CD14-positive monocyte (primary cell): ENCODE measurements at places on chromosomes 13 and 19. TPM values are rescaled to one million over a fixed set of nuclear protein-coding genes. Genes with fewer than 3 reads are reported as not detected.
A peak's percentile ranks its signal among the peaks of the same experiment; 100 is the strongest.

The LRG1 gene
- polyA plus RNA-seq, result 14.4 and 50.1 TPM in 2 replicates

The KIR3DL2 gene
- polyA plus RNA-seq, result 0.15 TPM

The FGF22 gene
- not detected for polyA plus RNA-seq

The AMH gene
- polyA plus RNA-seq, result 0.12 and 0.15 TPM in 2 replicates

The ZNF471 gene
- 0.14 TPM for polyA plus RNA-seq

The SH2D3A gene
- not detected for polyA plus RNA-seq

The FUT6 gene
- not detected in 2 replicates for polyA plus RNA-seq

DNA sequence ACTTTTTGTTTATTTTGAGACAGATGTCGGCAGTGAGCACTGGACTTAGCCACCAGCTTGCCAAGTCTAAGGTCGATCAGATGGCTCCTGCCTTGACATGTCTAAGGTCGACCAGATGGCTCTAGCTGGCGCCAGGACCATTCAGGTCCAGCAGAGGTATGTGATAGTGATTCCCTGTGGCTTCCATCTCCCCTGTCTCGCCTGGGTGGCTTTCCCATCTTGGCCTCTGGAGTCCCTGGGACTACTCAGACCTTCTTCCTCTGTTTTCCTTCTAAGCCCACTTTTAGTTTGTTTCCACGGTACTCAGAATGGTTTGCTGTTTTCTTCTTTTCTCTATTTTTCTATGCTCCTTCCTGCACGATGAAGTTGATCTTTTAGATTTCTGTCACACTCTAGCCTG lies 1435.7 kb downstream of the UQCRFS1 start:
- H3K36me3 ChIP-seq, result no peaks in the 10 kb centered on the region
- no peak overlapping the region for H3K4me3 ChIP-seq
- no peaks in the 10 kb centered on the region for H3K27me3 ChIP-seq
- H3K4me1 ChIP-seq, result peaks cover 27% of the 10 kb centered on the region
- H3K27ac ChIP-seq, result no peak overlapping the region

DNA sequence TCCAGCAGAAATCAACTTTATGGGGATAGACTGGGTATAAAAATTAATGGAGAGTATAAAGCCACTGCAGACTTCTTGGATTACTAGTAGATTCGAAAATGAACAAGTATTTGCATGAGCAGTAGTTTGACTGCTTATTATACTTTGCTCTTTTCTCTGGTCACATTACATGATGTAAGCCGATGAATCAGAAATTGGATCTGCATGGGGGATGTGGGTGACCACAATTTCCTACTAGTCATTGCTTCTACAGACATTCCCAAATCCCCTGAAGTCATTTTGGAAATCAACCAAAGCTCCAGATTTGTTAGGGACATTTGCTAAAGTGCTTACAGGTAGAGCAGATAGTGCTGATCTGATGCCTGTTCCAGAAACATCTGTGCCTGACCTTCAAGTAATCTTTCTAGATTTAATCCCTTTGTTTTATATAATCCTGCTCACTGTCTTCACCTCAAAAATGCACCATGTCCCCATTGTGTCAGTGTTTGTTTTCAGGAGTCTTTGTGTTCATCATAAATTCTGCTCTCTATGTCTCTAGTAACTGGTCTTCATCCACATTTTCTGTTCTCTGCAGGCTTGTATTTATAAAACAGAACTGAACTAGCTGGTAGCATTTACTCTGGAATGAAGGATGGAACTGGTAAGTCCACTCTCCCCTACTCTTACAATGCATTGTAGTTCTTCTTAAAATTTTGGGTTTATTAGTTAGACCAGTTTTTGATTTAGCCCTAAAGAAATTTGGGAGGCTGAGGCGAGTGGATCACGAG lies 201.5 kb upstream of the CSNK1A1L start:
- H3K27ac ChIP-seq, result no peak overlapping the region
- no peak overlapping the region for H3K4me3 ChIP-seq
- no peaks in the 10 kb centered on the region for H3K36me3 ChIP-seq
- no peak for DNase-seq
- no peaks in the 10 kb centered on the region for H3K4me1 ChIP-seq

DNA sequence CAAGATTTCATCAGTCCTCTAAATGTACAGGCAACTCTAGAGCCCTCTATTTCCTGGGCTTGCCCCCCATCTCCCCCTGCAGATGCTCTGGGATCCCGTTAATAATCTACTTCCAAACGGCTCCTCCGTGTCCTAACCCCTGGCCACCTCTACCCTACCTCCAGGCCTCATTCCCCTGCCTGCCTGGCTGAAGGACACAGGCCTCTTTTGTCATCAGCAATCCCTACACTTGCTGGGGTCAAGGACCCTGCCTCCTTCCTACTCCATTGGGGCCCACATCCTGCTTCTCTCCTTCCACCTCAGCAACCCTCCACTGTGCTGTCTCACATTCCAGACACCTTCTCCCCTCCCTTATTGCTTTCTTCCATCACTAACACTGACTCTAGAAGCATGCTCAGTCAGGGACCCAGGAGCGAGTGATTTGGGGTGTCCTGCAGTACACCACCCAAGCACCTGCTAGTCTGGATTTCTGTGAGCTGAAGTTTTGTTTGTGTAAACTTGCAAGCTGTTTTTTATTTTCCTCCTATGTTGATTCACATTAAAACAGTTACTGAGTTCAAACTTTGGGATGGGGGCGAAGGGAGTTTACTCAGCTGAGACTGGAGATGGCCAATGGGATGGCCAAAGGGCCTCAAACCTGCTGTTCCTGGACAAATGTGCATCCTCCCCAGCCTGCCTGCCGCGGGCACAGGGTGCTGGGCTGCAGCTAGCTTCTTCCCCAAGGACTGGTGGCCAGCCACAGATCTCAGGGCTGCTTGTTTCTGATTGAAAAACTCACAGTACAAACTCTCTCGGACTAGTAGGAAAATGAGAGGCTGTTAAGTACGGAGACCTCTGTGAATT lies 314.7 kb downstream of the FOXO1 start:
- H3K4me3 ChIP-seq, result no peak overlapping the region
- no peaks in the 10 kb centered on the region for H3K27me3 ChIP-seq
- DNase-seq, result no peak
- no peak overlapping the region for H3K27ac ChIP-seq
- no peaks in the 10 kb centered on the region for H3K4me1 ChIP-seq

DNA sequence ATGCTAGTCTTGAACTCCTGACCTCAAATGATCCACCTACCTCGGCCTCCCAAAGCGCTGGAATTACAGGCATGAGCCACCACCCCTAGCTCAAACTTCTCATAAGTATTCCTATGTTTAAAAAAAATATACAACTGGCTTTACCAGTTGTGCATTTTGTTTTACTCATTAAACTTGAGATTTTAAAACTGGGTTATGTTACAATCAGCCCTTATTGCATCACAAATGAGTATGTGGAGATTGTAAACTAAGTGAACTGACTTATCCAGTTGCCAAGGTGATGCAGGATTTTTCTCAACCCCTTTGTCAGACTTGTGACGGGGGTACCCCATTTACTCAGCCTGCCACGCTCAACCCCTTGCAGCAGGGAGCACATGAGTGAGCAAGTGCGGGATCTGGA lies 14.4 kb upstream of the GTF2F2 start:
- H3K27me3 ChIP-seq, result no peaks in the 10 kb centered on the region
- no peak overlapping the region for H3K27ac ChIP-seq
- DNase-seq, result no peak

DNA sequence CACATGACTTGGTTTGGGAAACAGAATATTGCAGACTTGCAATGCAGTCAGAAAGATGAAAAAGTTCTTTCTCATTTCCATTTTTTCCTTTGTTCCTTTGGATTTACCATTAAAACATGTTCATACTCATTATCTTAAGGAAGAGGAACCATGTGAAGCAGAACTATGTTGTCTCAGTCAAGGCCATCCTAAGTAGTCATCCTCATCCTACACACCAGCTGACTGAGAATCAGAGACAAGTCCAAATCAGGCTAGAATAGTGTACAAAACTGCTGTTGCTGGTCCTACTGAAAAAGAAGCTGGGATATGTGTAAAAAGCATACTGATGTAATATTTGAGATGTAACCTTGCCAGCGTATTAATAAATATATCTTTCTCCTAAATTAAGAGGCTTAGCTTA lies 433.4 kb downstream of the SLITRK5 start:
- H3K4me1 ChIP-seq, result no peaks in the 10 kb centered on the region
- DNase-seq, result no peak
- no peaks in the 10 kb centered on the region for H3K36me3 ChIP-seq
- H3K27me3 ChIP-seq, result no peaks in the 10 kb centered on the region
- no peak overlapping the region for H3K27ac ChIP-seq

GRCh38 chr19:46142294-46142693 lies 5.7 kb upstream of the IGFL2 start:
- no peak overlapping the region for H3K4me3 ChIP-seq
- no peaks in the 10 kb centered on the region for H3K4me1 ChIP-seq
- peaks cover 2% of the 10 kb centered on the region for H3K27me3 ChIP-seq
- no peak overlapping the region for H3K27ac ChIP-seq

DNA sequence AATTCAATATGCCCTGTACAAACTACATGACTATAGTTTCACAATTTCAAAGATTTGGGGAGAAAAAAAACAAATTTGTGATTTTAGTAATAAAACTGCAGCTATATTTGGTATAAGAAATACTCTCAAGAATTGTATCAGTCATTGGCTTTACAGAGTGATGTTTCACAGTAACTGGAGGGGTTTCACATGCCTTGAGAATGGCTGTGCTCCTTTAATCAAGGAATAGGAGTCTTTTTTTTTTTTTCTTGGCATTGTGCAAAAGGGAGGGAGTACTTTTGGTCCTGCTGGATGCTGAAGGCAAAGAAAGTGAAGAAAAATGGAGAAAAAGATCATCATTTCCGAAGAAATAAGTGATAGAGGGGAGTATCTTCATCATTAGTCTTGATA lies 6.8 kb downstream of the ZNF507 start:
- no peak overlapping the region for H3K4me3 ChIP-seq
- H3K4me1 ChIP-seq, result peaks cover 19% of the 10 kb centered on the region
- no peak for DNase-seq
- H3K27ac ChIP-seq, result no peak overlapping the region
- no peaks in the 10 kb centered on the region for H3K36me3 ChIP-seq

DNA sequence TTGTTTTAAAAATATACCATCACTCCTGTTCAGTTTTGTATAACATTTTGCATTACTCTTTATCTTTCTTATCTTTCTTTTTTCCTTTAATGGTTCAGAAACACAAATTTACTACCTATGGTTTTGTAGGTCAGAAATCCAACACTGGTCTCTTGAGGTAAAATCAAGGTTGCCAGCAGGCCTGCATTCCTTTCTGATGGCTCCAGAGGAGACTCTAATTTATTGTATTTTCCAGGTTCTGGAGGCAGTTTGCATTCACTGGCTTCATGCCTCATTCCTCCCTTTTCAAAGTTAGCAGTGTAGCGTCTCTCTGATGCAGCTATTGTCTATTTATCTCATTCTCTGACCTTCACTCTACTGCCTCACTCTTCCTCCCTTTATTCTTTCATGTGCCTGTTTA lies 767.4 kb downstream of the SLITRK6 start:
- no peaks in the 10 kb centered on the region for H3K27me3 ChIP-seq
- no peaks in the 10 kb centered on the region for H3K4me1 ChIP-seq
- H3K36me3 ChIP-seq, result no peaks in the 10 kb centered on the region
- no peak overlapping the region for H3K4me3 ChIP-seq
- no peak for DNase-seq

GRCh38 chr13:23074075-23074828 lies 106.5 kb upstream of the SGCG start:
- H3K4me1 ChIP-seq, result no peaks in the 10 kb centered on the region
- no peak overlapping the region for H3K4me3 ChIP-seq
- H3K27me3 ChIP-seq, result no peaks in the 10 kb centered on the region
- H3K27ac ChIP-seq, result no peak overlapping the region

DNA sequence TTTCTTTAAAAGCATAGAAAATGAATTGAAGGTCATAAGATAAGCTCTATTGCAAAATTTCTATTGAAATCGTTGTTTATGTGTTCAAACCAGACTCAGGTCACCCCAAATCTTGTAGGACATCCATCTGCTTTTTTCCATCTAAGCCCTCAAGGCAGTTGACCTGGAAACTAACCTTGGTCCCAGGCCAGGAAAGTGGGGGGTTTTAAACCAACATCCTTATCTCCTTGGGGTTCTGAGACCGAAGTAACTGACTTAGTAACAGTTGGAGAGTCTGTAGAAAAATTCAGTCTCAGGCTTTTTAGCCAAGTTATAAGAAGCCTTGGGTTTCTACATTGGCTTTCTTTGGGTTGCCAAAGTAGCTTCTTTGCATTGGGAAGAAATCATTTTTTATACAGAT lies 23.4 kb downstream of the ZNF507 start:
- DNase-seq, result no peak
- H3K27ac ChIP-seq, result no peak overlapping the region
- no peak overlapping the region for H3K4me3 ChIP-seq
- no peaks in the 10 kb centered on the region for H3K4me1 ChIP-seq

- peak; percentile 52 for DNase-seq
- no peaks in the 10 kb centered on the region for H3K36me3 ChIP-seq
- no peaks in the 10 kb centered on the region for H3K27me3 ChIP-seq
- H3K4me1 ChIP-seq, result peaks cover 40% of the 10 kb centered on the region
- H3K27ac ChIP-seq, result no peak overlapping the region
- no peak overlapping the region for H3K4me3 ChIP-seq
Observed at GRCh38 chr19:38547421-38547820, 70.3 kb downstream of the MAP4K1 start.

DNA sequence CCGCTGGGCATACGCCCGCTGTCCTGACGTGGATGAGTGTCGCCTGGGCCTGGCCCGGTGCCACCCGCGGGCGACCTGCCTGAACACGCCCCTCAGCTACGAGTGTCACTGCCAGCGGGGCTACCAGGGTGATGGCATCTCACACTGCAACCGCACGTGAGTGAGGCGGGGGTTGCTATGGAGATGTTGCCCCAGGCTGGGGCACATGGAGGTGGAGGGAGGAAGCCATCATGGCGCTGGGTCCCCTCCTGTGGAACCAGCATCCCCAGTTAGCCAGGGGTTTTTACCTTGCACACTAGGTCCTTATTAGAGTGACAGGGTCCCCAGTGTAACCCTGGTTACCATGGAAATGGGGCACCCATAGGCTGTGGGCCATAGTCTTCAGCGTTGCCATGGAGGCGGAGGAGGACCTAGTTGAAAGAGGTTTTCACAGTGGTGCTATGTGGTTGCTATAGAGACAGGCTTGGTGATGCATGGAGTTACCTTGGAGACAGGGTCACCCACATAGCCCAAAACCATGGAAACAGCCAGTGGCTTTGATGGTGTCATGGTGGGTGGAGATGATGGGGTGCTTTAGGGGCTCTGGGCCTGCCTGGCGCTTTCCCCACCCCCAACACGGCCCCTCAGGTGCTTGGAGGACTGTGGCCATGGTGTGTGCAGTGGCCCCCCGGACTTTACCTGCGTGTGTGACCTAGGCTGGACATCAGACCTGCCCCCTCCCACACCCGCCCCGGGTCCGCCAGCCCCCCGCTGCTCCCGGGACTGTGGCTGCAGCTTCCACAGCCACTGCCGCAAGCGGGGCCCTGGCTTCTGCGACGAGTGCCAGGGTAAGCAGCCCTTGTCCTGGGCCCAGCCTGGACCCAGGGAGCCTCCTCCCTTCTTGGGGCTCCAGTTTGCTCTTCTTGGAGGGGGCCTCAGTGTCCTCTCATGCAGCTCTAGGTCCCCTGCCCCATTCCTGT lies 27.1 kb downstream of the MEGF8 start:
- H3K27me3 ChIP-seq, result no peaks in the 10 kb centered on the region
- no peak for DNase-seq
- H3K36me3 ChIP-seq, result peaks cover 9% of the 10 kb centered on the region
- H3K4me3 ChIP-seq, result no peak overlapping the region
